Activated CD4-positive, alpha-beta T cell treated with anti-CD3 and anti-CD28 coated beads, Interleukin-2, amount 10 ng/mL, durations not matched to agents 24 days and 14 days (primary cell): ENCODE measurements at places on chromosomes 1 and 21. TPM values are rescaled to one million over a fixed set of nuclear protein-coding genes. Genes with fewer than 3 reads are reported as not detected.

Gene TGFB2
- not detected in 2 replicates for total RNA-seq

Gene SLC25A24
- total RNA-seq = 16.9 and 18.4 TPM in 2 replicates

Gene FMO3
- total RNA-seq = not detected in 2 replicates

Gene RNF223
- total RNA-seq = not detected in 2 replicates

Gene MCOLN3
- total RNA-seq = 0.51 and 0.66 TPM in 2 replicates

Gene SFT2D2
- total RNA-seq = 64.3 and 65.7 TPM in 2 replicates

Gene LCE4A
- not detected in 2 replicates for total RNA-seq

Gene DIO1
- total RNA-seq = not detected in 2 replicates

Gene CLCA4
- not detected in 2 replicates for total RNA-seq

Gene SPATA21
- not detected in 2 replicates for total RNA-seq

Gene CELA3B
- not detected in 2 replicates for total RNA-seq

Gene PSRC1
- 4.5 and 5.0 TPM in 2 replicates for total RNA-seq

Gene TTC39A
- 0.12 and 0.28 TPM in 2 replicates for total RNA-seq

Gene PLEKHN1
- 1.8 and 2.8 TPM in 2 replicates for total RNA-seq

Gene LRRC53
- not detected in 2 replicates for total RNA-seq

Gene C1orf94
- not detected in 2 replicates for total RNA-seq

Gene C1orf56
- total RNA-seq = 1.0 and 1.2 TPM in 2 replicates

Gene PRAMEF5
- total RNA-seq = not detected in 2 replicates

Gene ADAM15
- 79.7 and 84.5 TPM in 2 replicates for total RNA-seq

Gene COL18A1
- 3.1 and 3.2 TPM in 2 replicates for total RNA-seq

Gene GJB5
- total RNA-seq = not detected in 2 replicates

Gene FOXO6
- not detected in 2 replicates for total RNA-seq

Gene PPM1J
- total RNA-seq = 1.2 and 1.4 TPM in 2 replicates

Gene MORN1
- 9.0 and 11.1 TPM in 2 replicates for total RNA-seq

Gene CRABP2
- 0.62 and 1.4 TPM in 2 replicates for total RNA-seq

Gene PLCH2
- total RNA-seq = 2.2 and 2.8 TPM in 2 replicates

Gene SPRR2F
- not detected in 2 replicates for total RNA-seq

Gene ATP1A4
- total RNA-seq = not detected in 2 replicates

Gene SPOCD1
- total RNA-seq = not detected in 2 replicates

Gene CFAP298
- total RNA-seq = 52.5 and 57.6 TPM in 2 replicates

Gene ITLN2
- not detected in 2 replicates for total RNA-seq
